AML-193 (cell line): ENCODE measurements at places on chromosomes 6 and 20.

DNA sequence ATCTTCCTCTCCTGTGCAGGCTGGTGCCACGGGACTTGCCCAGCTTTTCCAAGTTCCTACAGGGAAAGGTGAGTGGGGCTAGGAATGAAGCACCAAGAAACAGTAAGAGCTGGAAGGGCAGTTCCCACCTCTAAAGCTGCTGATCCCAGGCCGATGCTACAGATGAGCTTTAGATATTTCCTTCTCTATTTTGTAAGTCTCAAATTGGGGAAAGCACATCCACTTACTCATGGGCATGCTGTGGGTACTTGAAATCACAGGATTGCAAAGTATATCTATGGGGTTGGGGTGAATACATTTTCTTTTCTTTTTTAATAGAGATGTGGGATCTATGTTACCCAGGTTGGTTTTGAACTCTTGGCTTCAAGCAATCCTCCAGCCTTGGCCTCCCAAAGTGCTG is 3.1 kb downstream of the ZBTB2 start:
- peak; percentile 16 for DNase-seq

DNA sequence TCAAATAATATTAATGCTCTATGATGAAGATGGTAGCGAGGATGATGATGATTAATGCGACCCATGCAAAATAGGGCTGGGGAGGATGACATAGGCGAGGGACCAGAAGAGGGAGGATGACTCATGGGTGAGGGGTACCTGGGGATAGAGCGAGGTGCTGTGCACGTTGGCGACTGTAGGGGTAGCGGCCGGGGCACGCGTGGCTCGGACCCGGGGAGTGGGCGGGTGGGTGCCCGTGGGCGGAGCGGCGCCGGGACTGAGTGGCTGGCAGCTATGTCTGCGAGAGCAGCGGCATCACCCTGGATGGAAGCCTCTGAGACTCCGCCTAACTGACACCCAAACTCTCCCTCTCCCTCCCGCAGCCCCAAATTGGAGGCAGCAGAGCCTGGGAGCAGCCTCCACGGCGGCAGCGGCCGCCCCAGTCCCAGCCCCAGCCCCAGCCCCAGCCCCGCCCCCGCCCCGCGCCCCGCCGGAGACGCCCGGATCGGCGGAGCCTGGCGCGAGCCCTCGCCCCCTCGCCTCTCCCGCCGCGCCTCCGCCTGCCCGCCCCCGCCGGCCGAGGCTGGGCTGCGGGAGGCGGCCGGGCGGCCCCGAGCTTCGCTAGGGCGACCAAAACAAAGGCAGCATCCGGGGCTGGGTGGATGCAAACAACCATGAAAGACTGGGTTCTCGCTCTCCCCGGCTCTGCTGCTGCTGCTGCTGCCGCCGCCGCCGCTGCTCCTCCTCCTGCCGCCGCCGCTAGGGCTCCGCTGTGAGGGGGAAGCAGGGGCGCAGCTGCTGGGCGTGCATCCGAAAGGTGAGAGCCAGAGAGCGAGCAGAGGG is at the start of gene RIMS1:
Gene RIMS1, plus strand, starts transcription at position 367 of the 822 bp plus-strand sequence. CDS start 474 bp downstream, outside the sequence.
- DNase-seq, result no peak

GRCh38 chr6:34044945-34045595 is 100.8 kb downstream of the GRM4 start:
- no peak for DNase-seq

GRCh38 chr20:15496501-15497039 is 1076.7 kb downstream of the KIF16B start:
- no peak for DNase-seq

GRCh38 chr6:16758163-16758975 is 2.9 kb downstream of the ATXN1 start:
- DNase-seq, result peak; percentile 62

DNA sequence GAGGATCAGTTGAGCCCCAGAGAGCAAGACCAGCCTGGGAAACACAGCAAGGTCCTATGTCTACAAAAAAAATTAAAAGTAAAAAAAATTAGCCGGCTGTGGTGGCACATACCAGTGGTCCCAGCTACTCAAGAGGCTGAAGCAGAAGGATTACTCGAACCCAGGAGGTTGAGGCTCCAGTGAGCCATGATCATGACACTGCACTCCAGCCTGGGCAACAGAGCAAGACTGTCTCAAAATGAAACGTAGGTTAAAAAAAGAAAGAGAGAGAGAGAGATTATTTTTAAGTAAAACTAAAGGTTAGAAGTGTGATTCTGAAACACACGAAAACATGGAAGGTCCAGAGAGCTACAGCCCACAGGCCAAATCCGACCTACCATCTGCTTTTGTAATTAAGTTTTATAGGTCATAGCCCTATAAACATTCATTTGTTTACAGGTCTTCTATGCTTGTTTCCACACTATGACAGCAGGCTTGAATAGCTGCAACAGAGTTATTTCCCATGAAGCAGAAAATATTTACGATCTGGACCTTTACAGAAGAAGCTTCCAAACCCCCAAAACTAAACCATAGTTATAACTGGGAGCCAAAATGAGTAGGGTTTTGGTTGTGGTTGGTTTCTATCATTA is 279.7 kb downstream of the GMDS start:
- no peak for DNase-seq

GRCh38 chr6:134341999-134342567 is 24.2 kb upstream of the SGK1 start:
- no peak for DNase-seq
